ENCODE measurements at places on chromosomes 5 and 9. TPM values are rescaled to one million over a fixed set of nuclear protein-coding genes. Genes with fewer than 3 reads are reported as not detected.

Gene TMEM174
- not detected for total RNA-seq

DNA sequence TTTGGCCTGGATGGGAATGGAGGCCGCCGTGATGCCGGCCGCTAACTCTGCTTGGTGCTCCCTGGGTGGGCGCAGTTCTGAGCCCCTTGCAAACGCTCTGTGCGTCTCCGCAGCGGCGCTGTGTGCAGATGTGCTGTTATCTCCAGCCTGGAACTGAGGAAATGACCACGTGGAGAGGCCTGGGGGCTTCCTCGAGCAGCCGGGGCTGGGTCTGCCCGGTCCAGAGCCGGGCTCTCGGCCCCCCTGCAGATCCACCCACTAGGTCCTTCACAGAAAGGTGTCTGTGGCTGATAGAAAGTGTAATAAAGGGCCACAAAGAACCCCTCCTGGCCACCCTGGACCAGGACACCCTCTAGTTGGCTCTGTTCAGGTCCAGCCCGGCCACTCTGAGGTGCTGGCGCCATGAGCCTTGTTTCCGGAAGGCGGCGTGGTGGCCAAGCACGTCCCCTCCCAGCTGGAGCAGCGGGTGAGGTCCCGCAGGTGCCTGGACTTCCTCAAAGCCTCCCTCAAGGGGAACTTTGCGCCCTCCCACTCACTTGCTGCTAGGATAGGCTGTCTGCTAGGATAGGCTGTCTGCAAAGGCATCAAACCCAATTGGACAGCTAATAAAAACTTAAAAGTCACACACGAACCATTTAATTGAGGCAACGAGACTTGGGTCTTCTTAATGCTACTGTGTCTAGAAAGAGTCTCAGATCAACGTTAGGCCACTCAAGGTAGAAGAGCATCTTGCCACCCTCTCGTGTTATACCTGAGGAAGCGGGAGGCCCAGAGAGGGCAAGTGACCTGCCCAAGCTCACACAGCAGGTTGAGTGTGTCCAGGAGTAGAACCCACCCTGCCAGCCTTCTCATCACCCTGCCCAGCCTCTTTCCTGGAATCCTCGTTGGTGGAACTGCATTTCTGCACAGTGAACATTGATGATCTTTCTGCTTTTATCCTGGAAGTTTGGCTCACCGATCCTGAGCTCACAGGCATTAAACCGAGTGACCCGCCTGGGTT is 109.3 kb upstream of the FCN2 start:
- DNase-seq: peak; percentile 22

- DNase-seq: no peak
These were observed 27.7 kb downstream of the SKP1 start for GRCh38 chr5:134148986-134149539.

GRCh38 chr5:68873198-68873597 is 220.6 kb upstream of the SLC30A5 start:
- DNase-seq: no peak

DNA sequence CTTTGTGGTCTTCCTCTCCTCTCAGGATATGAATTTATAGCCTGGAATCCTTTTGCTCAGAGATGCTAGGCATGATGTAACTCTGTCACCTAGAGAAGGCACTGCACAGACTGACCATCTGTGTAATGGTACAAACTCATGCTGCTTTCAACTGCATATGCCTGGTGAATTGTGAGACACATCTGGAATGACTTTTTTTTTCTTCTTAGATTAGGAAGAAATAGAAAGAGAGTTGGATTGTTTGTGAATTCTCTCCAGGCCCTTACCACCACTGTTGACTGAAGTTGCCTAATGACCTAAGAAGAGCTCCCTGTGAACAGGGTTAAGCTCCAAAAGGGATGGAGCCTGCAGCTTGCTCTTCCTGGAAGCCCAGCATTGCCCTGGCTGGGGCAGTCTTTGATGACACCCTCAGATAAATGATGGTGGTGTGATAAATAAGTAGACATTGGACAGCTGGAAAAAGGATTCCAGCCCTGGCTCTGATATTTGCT is 47.8 kb upstream of the TRIM32 start:
- DNase-seq: no peak

- DNase-seq: no peak
These were observed 38.1 kb downstream of the SLC12A2 start for GRCh38 chr5:128121651-128122050.

GRCh38 chr9:114499528-114499927 is 5.7 kb downstream of the WHRN start:
- DNase-seq: no peak

GRCh38 chr5:127602896-127603844 is 45.7 kb upstream of the CTXN3 start:
- DNase-seq: no peak

GRCh38 chr9:120324996-120325642 is 254.8 kb downstream of the CDK5RAP2 start:
- DNase-seq: no peak
